Stimulated activated CD4-positive, alpha-beta T cell treated with anti-CD3 and anti-CD28 coated beads, Interleukin-15, amount 100 ng/mL, for 1 hour (primary cell): ENCODE measurements at places on chromosomes 11 and 22.

DNA sequence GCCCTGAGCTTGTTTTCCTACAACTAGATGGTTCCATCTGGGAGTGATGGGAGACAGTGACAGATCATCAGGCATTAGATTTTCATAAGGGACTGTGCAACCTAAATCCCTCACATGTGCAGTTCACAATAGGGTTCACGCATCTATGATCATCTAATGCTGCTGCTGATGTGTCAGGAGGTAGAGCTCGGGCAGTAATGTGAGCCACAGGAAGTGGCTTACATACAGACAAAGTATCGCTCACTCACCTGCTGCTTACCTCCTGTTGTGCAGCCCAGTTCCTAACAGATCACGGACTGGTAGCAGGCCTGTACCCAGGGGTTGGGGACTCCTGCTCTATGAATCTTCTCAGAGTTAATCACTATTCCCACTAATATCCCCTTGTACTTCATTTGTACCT, 12.4 kb downstream of the AAMDC start:
- DNase-seq: no peak

GRCh38 chr22:34639911-34640310, 426.0 kb upstream of the ISX start:
- no peak for DNase-seq

- DNase-seq: no peak
Observed at GRCh38 chr22:48713272-48714205, 1114.1 kb downstream of the BRD1 start.

DNA sequence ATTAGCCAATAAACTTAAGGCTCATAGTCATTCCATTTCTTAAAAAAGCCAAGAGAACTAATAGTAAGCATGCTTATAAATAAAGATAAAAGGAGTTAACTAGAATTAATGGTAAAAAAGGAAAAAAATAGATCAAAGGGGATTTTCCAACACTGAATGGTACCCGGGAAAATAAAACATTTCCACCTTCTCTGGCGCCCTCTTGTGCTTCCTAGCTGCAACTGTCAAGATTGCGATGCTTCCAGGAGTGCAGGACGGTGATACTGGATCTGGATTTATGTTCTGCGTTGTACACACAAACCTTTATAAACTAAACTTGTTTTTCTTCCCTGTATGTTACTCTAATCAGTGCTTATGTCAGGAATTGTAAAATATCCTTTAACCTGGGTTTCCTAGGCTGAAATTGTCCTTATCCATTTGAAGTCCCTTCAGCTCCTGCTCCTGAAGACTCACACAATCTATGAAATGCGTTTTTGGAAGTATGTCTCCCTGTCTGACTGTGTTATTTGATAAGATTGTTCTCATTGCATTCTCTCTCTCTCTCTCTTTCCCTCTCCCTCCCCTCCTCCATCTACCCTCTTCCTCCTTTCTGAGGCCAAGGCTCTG, 9.6 kb upstream of the HTATIP2 start:
- DNase-seq: no peak

DNA sequence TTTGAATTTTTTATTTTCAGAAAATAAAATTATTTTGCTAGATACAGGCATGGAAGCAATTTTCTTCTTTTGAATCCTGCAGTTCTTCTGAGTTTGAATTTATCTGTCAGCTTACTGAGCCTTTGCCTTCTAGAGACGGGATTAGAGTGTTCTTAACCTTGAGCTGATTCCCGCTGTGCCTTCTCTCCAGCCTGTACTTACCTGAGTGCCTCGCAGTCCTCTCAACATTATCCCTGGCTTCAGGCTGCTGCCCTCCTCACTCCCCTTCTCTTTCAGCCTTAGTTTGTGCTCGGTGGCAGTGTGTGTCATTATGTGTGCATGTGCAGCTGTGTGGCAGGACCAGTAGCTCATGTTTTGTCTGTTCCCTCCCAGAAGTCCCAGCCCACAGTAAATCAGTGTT, 24.3 kb downstream of the OSBP2 start:
- no peak for DNase-seq

GRCh38 chr22:42685941-42686653, 34.6 kb downstream of the A4GALT start:
- no peak for DNase-seq

GRCh38 chr22:35580351-35581022, 36.6 kb downstream of the MB start:
- no peak for DNase-seq

GRCh38 chr11:96464700-96465307, 75.0 kb downstream of the JRKL start:
- no peak for DNase-seq

GRCh38 chr11:128619540-128620308, 32.4 kb upstream of the ETS1 start:
- DNase-seq: no peak

- DNase-seq: no peak
Observed at GRCh38 chr11:945986-946385, 20.3 kb downstream of the AP2A2 start.

GRCh38 chr11:43427971-43428370, 69.3 kb downstream of the TTC17 start:
- no peak for DNase-seq

DNA sequence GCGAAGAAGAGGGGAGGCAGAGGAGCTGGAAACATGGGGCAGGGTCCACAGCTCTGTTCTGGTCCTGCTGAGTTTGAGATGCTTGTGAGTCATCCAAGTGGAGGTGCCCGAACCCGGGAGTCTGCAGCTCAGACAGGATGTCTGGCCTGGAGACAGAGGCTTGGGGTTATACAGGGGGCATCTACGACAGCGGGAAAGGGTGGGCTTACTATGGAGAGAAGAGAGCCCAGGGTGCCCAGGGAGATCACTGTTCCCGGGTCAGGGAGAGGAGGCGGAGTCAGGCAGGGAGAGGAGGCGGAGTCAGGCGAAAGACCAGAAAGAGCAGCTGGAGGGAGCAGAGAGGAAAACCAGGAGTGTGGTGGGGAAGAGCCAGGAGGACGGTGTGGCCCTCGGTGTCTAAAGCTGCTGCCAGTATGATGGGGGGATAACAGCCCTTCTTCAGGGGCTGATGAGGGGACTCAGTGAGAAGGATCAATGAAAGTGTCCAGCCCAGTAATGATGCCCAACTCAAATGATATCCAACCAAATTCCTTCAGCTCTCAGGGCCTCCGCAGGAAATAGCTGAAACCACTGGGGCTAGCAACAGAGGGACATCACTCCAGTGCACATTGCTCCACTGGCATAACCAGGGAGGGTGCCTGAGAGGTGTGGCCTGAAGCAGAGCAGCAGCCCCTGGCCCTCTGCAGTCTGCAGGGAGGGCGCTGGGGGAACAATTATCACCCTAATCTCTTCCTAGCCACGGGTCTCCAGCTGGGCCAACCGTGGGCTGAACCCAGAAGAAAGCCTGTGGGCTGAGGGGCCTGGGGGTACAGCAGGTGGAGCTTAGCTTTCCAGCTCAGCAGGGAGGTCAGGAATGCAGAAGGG, 2.6 kb upstream of the LTBP3 start:
- DNase-seq: no peak

DNA sequence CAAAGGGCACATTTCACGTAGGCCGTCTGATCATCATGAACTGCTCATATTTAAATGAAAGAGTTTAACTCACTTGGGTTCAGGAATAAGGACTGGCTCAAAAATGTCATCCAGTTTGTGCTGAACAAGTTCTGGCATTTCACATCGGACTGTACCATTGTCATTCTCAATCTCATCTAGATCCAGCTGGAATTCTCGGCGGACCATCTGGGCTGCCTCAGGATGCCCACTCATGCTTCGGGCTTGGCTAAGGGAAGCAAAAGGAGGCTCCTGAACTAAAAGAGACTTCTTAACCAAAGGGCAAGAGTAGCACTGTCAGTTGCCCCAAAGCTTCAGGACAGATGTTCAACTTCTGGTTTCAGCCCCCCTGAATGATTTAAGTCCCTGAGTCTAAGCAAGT, 40.2 kb downstream of the F2 start:
- DNase-seq: no peak

DNA sequence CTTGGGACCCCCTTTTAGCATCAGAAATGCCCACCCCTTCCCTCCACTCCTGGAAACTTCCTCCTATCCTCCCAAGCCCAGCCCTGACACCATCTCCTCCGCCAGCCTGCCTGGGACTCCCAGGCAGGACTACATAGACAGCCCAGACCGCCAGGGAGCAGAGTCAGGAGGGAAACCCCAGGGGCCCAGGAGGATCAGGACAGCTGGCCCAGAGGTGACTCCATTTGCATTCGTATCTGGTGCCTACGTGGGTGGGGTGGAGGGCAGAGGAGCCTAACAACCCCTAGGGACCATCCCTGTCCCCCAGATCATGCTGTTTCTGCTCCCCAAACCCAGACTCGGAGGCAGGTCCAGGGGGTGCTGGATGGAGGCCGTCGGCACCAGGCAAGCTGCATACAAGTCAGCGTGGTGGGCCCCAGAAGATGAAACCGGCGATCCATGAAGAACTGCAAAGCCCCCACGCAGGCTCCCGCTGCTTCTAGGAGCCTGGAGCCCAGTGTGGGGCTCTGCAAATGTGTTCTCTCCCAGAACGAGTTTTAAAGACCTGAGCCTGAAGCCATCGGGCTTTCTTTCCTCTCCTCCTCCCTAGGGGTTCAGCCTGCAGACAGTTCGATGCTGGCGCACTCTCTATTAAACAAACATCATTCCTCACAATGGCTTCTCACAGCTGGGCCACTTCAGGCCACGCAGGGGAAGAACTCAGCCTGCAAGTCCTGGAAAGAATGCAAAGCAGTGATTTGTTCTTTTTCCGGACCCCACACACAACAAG, 1506.8 kb downstream of the BRD1 start:
- no peak for DNase-seq

- no peak for DNase-seq
Observed at GRCh38 chr11:73862986-73863385, 13.7 kb downstream of the COA4 start.
